ENCODE measurements at places on chromosomes 11 and 22.

GRCh38 chr11:12290477-12290922 is 86.9 kb upstream of the PARVA start:
- DNase-seq, result no peak

- DNase-seq, result no peak
Measured at GRCh38 chr22:30402028-30402765, 5.4 kb downstream of the SEC14L2 start.

DNA sequence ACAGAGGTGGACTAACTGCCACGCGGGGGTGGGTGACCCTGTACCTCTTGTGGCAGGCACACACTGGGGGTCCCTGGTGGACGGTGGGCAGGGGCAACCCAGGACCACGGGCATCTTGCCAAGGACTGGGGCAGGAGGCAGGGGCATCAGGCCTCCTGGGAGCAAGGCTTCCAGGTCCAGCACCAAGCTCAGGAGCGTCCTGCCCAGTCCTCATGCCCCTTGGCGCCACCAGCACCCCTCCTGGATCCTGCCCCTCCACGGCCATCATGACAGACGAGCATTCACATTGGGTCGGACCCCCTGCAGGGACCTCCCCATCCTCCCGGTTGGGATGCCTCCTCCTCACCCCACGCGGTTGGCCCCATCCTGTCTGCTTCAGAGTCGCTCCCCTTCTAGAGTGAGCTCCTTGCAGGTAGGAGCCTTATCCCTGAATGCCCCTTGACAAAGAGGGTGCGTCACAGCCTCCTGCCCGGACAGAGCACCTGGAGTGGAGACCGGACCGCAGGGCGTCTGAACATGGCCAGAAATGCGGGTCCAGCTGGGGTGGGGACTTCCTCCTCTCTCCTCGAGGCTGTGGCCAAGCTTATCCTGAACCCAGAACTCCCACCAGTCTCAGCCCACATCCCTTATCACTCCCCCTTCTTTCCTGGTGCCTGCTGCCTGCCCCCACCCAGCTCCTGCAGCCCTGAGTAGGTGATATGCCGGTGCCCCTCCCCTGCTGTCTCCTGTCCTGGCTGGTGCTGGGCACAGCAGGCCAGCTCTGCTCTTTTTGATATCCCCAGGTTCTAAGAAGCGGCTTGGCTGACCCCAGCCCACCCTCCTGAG is 40.3 kb downstream of the IGF2 start:
- no peak for DNase-seq

DNA sequence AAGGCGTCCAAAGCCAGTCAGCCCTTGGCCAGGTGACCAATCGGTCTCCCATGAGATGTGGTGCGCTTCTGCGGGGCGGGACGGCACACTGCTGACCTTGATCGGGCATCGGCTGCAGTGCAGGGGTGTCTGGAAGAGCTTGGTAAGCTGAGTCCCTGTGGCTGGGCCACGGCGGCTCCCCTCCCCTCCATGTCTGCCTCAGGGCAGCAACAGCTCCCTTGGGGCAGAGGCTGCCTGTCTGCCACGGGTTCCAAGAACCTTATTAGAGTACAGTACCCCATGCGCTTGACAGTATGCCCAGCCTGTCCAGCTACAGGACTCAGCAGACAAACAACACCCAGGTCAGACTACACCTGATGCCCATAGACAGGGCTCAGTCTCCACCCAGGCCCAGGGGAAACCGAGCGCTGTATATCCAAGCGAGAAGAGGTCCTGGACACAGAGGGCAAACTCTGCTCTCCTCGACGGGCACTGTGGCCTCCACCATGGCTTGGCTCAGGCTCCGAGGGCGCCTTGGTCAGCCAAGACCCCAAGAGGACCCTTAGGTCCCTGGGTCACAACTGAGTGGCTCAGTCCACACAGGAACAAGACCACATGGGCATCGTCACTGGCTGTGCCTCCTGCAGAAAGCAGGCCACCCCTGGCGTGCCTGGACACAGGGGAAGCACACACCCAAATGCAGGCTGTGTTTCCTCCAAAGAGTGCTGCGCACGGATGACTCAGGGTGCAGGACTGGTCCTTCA is 18.9 kb downstream of the TSPAN32 start:
- DNase-seq, result no peak

Measured in CD4-positive, alpha-beta T cell treated with Interleukin-1 beta for 1 hour (primary cell).